Astrocyte of the cerebellum (primary cell): ENCODE measurements at places on chromosomes 2 and 18.

GRCh38 chr18:62524440-62525200 lies 1.8 kb downstream of the ZCCHC2 start:
- DNase-seq, result no peak

DNA sequence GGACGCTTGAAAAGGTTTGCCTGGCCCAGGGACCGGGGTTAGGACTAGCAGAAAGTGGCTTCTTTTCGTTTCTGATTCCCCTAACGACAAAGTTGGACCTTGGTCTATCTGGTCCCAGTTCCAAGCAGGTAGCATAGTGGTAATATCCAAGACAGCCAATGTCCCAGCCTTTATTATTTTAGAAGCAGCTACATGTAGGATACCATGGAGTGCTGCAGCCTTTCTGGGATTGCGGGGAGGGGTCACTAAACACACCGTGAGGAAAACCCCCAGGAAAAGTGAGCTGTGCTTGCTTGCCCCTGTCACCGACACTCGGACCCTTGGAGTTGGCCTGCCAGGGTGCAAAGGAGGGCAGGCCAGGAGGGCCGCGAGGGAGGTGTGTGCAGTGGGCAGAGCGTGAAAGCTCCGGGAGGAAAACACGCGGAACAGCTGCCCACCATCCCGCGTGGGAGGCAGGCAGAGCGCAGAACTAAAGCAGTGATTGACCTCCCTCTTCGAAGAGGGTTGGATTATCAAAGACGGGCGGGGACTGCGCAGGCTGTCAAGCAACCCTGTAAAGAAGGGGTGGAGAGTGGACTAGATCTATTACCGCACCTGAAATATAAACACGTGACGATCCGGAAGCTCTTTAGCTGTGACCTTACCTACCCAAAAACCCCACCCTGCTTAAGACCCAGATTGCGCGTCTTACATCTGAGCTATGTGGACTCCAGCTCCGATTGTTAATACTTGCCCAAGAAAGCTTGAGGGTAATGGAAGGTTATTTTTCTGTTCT lies 624 bp upstream of the MAP4K3 start:
- DNase-seq, result no peak

- no peak for DNase-seq
Measured at GRCh38 chr18:3153107-3153704, 66.6 kb downstream of the MYOM1 start.

GRCh38 chr2:226690461-226691024 lies 109.1 kb downstream of the IRS1 start:
- no peak for DNase-seq

- DNase-seq, result no peak
Measured at GRCh38 chr2:86487062-86487461, 45.9 kb downstream of the KDM3A start.

GRCh38 chr2:179931502-179931901 lies 70.1 kb upstream of the ZNF385B start:
- no peak for DNase-seq

DNA sequence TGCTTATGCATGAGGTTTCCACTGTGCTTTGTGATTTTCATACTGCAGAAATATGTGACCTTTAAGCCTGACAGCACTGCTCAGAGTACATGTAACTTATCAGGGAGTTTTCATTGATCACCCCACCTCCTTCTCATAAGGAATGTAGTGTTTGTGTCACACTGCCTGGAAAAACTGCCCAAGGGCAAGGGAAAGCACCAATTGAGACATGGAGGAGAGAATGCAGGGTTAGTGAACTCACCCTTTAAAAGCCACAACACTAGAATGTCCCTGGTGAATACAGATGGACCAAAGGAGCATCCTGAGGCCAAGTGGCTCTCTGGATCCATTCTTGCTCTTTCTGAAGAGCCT lies 147.2 kb upstream of the SPATS2L start:
- no peak for DNase-seq

DNA sequence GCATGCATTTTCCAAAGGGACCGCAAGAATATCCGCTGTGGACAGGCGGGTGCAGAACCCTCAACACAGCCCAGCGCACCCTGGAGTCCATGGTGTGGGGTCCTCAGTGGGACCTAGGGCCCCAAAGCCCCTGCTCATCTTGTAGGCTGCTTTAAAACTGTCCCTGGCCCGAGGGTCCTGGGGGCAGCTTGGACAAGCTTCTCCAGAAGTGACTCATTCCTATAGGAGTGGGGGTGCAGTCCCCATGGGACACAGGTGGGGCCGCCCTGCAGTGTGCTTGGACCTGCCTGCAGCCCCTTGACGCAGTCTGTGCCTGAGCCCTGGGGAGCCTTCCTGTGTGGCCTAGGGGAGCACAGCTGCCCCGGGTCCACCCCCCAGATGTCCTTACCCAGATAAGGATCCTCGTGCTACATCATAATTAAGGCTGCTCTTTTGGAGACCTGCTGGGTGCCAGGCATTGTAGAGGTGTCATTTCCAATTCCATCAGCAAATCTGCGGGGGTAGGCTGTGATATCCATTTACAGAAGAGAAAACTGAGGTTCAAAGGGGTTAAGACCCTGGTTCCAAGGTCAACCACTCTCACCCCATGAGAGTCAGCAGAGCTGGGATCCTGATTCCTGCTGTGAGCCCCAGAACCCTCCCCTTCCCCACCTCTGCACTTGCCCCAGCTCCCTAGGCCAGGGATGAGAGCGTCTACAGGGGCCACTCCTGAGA lies 1.7 kb upstream of the HS6ST1 start:
- no peak for DNase-seq

- no peak for DNase-seq
Measured at GRCh38 chr18:11987527-11987926, 6.2 kb downstream of the IMPA2 start.

- no peak for DNase-seq
Measured at GRCh38 chr2:57796527-57796926, 250.1 kb upstream of the VRK2 start.

GRCh38 chr2:208280933-208281332 lies 14.9 kb downstream of the PIKFYVE start:
- DNase-seq, result peak; percentile 60

- DNase-seq, result no peak
Measured at GRCh38 chr2:71714601-71715240, 261.4 kb downstream of the DYSF start.

DNA sequence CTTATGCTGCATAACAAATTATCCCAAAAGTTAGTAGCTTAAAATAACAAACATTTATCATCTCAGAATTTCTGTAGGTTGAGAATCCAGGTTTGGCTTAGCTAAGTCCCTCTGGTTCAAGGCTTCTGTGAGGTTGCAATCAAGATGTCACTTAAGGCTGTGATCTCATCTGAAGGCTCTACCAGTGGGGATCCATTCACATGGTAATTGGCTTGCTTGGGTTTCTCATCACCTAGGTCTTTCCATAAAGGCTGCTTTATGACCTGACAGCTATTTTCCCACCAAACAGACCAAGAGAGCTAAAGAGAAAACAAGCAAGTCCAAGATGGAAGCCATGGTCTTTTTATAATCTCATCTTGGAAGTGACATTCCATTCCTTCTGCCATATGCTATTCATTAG lies 137.3 kb downstream of the DTNA start:
- no peak for DNase-seq

- DNase-seq, result no peak
Measured at GRCh38 chr2:44740678-44741077, 200.8 kb upstream of the SIX3 start.

DNA sequence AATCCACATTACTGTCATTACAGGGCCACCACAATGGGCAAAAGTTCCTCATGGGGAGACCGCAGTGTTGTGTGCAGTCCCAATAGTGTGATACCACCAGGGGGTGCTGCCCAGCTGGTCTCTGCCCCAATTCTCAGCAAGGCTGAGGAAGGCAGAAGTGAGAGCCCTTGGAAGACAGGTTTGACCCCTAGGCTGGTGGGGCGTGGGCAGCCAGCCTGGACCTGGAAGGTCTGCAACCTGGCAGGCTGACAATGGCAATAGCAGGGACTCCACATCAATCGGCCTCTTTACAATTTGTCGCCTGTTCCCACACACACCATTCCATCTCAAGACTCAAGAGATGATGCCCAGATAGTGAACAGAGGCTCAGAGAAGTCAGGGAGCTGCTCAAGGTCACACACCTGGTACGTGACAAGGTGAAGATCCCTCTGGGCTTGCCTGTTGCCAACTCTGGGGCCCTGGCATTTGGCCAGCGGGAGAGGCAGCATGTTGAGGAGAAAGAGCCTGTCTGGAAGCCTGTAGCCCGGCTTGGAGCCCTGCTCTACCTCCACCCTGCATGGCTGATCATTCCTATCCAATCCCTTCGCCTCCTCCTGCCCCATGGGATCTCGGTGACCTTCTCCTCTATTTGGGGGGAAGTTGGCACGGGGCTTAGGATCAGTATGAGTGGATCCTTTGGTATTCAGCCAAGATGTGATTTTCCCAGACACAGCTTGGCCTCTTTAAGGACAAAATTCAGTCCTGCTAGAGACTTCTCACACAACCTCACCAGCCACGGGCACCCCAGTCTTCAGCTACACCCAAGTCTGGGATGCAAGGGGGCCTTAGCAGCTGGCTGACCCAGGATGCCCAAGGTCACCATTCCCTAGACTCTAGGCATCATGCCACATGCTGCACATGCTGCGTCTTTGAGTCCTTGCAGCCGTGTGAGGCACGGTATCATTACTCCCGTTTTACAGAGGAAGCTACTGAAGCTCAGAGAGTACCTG lies 2.9 kb upstream of the ATOH8 start:
- no peak for DNase-seq

DNA sequence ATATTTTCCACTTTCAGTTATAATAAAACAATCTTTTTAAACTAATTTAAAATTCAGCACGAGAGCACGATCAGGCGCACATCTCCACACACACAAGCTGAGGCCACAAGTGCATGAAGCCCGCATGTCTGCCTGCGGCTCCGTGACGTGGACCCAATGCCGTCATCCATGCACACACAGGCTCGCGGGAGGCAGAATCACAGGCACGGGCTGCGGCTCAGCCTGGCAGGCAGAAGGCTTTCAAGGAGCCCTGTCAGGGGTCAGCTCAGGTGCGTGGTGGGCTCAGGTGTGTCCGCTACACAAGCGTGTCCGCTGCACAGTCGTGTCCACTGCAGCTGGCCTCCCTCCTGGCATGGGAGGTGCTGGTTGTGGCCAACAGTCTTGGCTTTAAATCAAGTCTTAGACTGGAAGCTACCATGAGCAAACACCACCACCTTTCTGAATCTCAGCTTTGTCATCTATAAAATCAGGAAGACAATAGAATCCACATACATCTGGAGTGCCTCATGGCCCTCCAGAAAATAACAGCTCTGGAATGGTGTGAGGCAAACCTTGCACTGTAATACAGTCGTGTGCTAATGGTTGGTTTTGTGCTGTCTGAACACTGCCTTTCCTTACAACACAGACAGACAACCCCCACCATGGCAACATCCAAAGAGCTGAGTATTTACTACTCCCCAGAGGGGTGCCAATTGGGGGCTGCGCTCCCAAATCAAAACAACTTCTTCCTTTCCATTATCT lies 210.1 kb downstream of the NDUFA10 start:
- no peak for DNase-seq
